Activated B cell treated with CpG ODN at 0.5 μM for 24 hours (primary cell): ENCODE measurements at places on chromosomes 11 and 22.

DNA sequence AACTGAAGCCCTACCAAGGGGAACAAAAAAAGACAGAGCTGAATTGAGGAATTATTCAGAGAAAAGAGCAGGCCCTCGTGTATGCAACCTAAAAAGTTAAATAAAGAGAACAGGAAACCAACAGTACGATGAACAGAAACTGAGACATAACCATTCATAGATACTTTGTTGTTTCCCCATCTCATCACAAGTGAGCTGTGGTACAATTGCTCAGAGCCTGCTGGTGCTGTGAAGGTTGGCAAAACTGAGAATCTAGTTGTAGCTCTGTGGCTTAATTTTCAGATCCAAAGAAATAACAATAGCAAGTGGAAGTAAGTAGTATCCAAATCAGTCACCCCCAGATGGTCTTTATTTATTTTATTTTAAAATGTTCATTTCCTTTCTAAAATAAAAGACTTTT is 37.7 kb upstream of the BLID start:
- no peak for DNase-seq

GRCh38 chr11:133082841-133083488 is 449.3 kb downstream of the OPCML start:
- DNase-seq: no peak

DNA sequence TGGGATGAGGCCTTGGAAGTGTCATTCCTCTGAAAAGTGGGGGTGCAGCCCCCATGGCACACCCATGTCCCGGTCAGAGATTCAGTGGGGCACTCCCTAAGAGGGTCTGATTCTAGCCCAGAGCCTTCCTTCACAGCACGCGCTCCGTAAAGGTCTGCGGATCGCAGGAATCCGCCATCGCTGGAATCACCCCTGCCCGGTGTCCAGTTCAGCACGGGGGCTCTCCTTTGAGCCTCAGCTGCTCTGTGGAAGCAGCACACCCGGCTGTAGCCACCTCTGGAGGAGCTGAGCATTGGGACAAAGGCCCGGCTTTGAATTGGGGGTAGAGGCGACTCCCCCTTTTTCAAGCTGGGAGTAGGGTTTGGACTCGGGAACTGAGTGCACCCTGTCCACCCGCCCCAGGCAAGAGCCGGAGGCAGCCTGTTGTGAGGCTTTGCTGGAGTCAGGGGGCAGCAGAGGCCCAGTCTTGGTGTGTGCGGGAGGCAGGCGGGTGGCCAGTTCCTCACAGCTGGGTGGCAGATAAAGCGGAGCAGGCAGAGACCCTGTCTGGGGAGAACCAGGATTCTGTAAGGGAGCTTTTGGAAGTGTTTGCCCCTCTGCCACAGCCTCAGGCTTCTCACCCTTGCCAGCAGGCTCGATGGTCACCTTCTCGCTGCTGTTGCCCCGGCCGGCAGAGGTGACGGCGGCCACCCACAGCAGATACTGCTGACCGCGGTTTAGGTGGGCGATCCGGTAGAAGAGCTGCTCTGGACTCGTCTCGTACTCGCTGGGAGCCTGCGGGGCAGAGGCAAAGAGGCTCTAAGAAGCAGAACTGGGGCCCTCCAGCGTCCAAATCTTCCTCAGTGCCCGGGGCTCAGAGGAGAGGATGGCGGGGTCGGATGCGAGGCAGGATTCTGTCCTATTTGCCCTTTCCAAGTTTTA is 115.9 kb downstream of the CEP164 start:
- DNase-seq: no peak

- no peak for DNase-seq
These were observed 180.5 kb downstream of the SHANK2 start for GRCh38 chr11:71071736-71072509.
